NCI-H2029 (cell line): ENCODE measurements at places on chromosomes 6 and 20.
A peak's percentile ranks its signal among the peaks of the same experiment; 100 is the strongest.

- DNase-seq, result no peak
These were observed 67.7 kb upstream of the ZNFX1 start for GRCh38 chr20:49345524-49345923.

GRCh38 chr6:4336084-4336483 is 200.7 kb upstream of the ECI2 start:
- DNase-seq, result no peak

- DNase-seq, result no peak
These were observed 157.9 kb downstream of the BTBD9 start for GRCh38 chr6:38481851-38482250.

DNA sequence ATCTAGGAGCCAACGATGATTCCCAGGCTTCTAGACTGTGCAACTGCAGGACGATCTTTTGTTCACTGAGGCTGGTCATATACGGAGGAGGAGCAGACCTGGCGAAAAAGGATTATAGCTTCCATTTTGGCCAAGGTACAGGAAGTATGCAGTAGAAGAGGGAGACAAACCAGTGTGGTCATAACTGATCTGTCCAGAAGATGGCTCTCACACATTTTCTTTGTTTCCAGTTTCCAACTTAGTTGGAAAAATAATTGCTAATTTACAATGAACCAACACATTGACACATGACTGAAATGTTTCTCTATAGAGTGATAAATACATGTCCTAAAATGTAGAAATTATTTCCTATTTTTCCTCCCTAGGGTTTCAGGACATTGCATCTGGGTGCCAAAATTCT is 364.1 kb upstream of the BTBD3 start:
- no peak for DNase-seq

GRCh38 chr6:12298995-12299394 is 8.8 kb downstream of the EDN1 start:
- DNase-seq, result no peak

GRCh38 chr20:37365760-37366638 is 20.1 kb downstream of the SRC start:
- no peak for DNase-seq

- DNase-seq, result peak; percentile 61
These were observed 5.2 kb downstream of the TOX2 start for GRCh38 chr20:43919686-43920403.

DNA sequence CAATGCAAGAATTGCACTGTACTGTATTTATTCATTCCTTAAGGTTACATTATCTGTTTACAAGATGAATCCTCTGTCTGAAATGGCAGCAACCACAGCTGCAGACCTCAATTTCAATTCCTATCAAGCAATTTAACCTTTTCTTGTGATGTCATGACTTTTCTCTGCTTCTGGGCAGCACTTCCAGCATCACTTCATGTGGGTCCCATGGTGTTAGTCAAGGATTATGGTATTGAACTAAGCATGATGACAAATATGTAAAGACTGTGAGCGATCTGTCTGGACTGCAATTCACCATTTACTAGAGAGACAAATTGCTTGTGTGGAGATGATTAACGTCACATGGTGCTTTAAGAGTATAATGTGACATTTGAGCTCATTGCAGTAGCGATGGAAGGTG is 90.5 kb upstream of the CCN2 start:
- DNase-seq, result no peak

DNA sequence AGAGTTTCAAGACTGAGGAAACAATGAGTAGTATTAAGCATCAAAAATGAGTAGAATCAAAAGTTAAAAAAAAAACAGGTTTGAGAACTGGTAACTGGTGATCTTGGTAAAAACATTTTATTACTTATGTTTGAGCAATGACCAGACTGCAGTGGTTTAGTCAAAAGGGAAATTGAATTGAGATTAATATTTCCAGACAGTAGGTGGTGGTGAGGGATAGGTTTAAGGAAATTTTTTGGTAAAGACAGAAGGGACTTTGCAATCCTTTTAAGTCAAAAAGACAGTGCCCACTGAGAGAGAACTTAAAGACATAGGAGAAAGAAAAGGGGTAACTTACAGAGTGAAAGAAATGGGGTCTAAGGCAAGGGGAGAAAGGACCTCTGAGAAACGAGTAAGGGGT is 156.9 kb downstream of the ASCC3 start:
- no peak for DNase-seq

DNA sequence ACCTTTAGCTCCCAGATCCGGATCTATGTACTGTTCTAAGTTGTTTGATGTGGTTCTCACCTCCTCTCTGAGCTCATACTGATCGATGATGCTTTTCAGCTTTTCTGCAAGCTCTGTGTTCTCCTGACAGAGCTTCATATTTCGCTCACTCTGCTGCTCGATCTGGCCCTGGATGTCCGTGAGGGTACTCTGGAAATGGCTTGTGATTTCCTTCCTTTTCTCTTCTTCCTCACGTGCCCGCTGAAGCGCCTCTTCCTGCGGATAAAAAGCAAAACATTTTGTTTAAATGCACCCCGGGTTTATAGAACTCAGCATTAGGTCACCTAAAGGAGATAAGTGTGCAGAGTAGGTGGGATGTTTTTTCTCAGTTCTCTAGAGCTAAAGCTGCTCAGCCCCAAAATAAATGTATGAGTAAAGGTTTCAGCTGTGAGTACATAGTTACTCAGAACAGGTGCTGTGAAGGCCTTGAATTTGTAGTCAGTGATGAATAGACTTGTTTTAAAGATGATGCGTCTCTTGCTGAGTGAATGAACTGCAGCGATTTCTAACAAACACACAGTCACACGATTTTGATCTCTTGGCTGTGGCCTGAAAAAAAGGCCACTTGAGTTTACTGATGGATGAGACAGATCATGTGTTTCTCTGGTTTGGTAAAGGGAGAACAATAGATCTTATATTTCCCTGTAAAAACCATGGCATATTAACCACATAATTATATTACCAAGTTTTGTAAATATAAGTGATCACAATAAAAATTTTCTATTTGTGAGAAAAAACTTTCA is 29.1 kb downstream of the TXLNB start:
- no peak for DNase-seq

GRCh38 chr6:30206799-30207618 is 6.2 kb downstream of the TRIM26 start:
- no peak for DNase-seq

DNA sequence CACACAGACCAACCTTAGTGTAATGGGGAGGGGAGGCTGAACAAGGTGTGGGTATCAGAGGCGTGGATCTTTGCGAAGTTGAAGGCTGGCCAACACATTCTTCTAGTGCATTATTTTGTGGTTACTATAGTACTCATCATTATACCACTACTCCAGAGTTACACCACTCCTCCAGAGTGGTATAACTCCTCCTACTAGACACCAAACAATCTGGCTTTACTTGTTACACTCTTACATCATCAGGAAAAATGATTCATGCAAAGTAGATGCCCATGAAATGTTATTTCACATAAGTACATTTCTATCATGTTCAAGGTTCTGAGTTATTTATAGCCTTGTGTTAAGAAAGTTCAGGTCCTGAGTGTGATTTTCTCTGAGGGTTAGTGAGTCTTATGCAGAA is 443.1 kb upstream of the OPRM1 start:
- no peak for DNase-seq

- DNase-seq, result no peak
These were observed 375.4 kb upstream of the RSPO3 start for GRCh38 chr6:126743076-126743475.

DNA sequence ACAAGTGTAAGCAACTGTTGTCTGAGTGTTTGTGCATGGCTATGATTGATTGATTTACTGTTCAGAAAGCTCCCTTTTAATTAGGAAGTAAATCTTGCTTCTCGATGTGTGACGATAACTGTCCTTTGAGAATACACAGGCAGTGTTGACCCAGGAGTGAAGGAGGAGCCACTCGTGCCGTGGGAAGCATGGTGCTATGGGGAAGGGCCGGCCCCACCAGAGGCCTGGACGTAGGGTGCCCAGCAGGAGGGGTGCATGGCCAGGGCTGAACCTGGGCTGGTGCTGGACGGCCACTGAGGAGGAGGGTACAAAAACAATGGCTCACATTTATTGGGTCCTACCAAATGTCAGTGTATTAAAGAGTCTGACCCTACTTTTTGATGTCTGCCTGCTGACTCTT is 60.7 kb downstream of the ANKRD60 start:
- DNase-seq, result no peak

GRCh38 chr6:138013959-138014358 is 93.3 kb downstream of the PERP start:
- DNase-seq, result no peak
